ENCODE measurements at places on chromosomes 3 and 15.

DNA sequence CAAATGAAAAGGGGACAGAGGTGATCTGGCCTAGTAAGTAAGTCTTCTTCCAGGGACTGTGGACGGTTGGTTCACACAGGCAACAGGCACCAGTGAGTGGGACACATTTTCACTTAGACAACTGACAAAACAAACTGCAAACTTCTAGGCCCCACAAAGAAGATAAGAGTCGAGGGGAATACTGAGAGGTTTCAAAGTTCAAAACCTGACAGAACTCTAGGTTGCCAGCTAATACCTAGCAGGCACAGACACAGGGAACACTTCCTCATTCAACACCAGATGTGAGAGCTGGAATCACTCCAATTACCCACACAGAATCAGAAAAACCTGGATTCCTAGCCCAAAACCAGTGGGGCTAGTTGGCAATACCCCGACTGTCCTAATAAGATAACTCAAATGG lies 621.7 kb downstream of the ZPLD1 start:
- no peak for DNase-seq

- DNase-seq, result no peak
These were observed 65.1 kb upstream of the LEKR1 start for GRCh38 chr3:156761007-156761406.

DNA sequence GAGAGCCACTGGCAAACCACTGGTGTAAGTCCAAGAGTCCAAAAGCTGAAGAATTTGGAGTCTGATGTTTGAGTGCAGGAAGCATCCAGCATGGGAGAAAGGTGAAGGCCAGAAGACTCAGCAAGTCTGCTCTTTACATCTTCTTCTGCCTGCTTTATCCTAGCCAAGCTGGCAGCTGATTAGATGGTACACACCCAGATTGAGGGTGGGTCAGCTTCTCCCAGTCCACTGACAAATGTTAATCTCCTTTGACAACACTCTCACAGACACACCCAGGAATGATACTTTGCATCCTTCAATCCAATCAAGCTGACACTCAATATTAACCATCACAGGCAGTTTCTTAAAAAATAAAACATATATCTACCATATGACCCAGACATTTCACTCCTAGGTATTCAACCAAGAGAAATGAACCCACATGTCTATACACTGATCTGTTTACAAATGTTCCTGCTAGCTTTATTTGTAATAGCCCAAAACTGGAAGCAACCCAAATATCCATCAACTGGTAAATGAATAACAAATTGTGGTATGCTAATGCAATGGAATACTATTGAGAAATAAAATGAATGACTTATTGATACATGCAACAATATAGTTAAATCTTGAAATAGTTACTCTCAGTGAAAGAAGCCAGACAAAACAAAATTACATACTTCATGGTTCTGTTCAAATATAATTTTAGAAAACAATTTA lies 373.8 kb downstream of the ZNF385D start:
- no peak for DNase-seq

DNA sequence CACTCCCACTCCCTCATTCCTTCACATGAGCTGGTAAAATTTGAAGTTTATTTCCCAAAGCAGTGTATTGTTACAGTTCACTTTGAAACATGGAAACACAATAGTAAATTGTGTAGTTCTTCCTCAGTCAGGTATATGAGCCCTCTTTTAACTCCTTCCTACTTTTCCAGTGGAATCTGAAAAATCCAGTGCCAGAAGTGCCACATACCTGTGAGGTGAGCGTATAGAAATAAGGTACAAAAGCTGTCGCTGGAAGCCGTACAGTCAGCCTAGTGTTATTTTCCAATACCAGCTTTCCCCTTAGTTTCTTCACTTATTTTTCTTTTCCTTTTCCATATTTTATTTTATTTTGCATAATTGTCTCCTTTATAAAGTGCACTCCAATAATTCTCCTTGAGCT lies 81.7 kb upstream of the CADM2 start:
- no peak for DNase-seq

GRCh38 chr15:27458345-27459084 lies 487.5 kb downstream of the GABRG3 start:
- DNase-seq, result no peak

- DNase-seq, result no peak
These were observed 37.8 kb downstream of the KLF13 start for GRCh38 chr15:31364301-31365031.

Data from colonic mucosa (tissue), 4 donors.